Stimulated activated CD8-positive, alpha-beta memory T cell treated with anti-CD3 and anti-CD28 coated beads, Interleukin-15, amount 100 ng/mL, for 48 hours (primary cell): ENCODE measurements at places on chromosomes 7 and 10.

DNA sequence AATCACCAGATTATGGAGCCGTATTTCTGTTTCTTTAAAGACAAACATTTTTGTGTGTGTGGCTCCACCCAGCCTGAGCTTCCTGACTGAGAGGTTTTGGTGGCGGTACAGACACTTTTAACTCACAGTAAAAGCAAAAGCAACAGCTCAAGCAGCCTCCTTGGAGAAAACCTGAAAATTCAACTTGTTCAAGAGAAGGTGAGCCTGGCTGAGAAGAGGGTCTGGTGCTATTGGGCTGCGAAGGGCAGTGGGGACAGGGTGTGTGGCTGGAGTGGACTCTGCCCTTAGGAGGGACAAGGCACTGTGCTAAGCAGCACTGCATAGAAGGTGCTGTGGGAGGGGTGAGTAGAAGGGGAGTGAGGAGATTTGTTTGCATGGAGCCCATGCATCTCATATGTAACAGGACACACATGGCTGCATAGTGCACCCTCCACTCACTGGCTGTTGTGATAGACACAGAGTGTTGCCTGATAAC is at the start of gene GIMAP7:
GIMAP7 (plus strand) TSS at position 125 of the 475 bp plus-strand sequence. CDS start 5,103 bp downstream, outside the sequence.
- no peak for DNase-seq

- DNase-seq: no peak
Measured at GRCh38 chr10:3500408-3500856, 284.6 kb downstream of the KLF6 start.

- DNase-seq: peak; percentile 10
Measured at GRCh38 chr10:74081192-74081803, 69.3 kb downstream of the AP3M1 start.

- DNase-seq: no peak
Measured at GRCh38 chr10:93670372-93670771, 32.0 kb downstream of the FRA10AC1 start.

DNA sequence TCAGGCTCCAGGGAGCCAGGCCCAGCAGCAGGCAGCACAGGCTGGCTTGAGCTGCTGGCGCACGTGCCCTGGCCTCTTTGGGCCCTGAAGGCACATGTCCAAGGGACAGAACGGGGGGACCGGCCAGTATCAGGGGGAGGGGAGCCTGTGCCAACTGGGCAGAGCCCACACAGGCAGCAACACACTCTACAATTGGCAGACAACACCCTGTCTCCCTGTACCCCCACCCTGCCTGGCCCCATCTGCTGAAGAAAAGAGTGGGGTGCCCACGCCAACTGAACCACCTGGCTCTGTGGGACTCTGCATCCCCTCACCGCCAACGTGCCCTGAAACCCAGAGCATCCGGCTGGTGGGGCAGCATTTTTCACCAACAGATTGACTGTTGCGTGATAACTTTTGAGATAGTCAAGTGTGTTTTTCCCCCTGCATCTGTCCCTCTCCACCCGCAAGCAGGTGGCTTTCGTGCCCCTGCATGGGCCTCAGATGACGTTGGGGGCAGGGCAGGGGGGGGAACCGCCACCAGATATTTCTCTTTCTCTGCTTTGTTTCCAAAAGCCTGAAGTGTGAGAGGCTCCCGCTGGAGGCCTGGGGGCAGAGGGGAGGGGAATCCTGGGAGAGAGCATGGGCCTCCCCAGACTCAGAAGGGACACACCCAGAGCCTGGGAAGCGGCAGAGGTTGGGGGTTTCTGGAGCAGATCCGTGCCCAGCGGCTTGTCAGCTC is 21.8 kb downstream of the SLIT1 start:
- DNase-seq: no peak

- DNase-seq: no peak
Measured at GRCh38 chr10:44863344-44864047, 47.6 kb upstream of the TMEM72 start.

DNA sequence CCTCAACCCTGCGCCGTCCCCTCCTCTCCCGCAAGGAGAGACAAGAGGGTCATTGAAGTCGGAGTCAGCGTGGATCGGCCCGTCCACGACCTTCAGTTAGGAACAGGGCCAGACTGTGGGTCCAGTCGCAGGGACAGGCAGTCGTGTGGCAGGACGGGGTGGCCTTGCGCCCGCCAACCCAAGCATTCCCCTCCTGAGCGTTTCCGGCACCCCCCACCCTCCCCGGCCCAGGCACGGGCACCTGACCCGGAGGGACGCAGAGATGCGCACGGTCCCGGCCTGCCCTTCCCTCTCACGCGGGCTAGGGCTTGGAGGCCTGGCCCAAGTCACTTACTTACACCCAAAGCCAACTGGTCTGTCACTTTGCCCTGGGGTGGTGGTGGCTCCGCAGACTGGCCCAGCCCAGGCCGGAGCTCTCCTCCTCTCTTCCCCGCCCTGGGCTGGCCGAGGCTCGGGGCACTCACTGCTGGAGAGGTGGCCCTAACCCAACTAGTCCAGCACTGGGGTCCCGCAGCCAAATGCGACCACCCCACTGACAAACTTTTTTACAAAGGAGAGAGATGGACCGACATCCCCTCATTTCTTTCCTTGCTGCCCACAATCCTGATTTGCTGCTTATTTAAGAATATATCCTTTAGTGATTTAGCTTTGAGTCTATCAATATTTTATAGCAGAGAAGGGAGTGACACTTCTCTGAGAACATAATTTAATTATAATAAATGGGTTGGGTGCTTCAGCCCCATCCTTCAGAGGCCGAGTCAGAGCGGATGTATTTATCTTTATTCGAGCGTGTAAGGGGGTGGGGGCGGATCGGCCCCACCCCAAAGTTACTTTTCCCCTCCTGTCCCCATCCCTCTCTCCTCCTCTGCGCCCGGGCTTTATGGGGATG is 1.2 kb upstream of the UNCX start:
- no peak for DNase-seq

- no peak for DNase-seq
Measured at GRCh38 chr10:59093461-59093860, 83.0 kb upstream of the PHYHIPL start.

- no peak for DNase-seq
Measured at GRCh38 chr10:104614245-104614831, 26.8 kb upstream of the SORCS3 start.

- DNase-seq: no peak
Measured at GRCh38 chr10:7435674-7436073, 24.8 kb upstream of the SFMBT2 start.

GRCh38 chr7:136549756-136550155 is 318.7 kb upstream of the CHRM2 start:
- DNase-seq: no peak

DNA sequence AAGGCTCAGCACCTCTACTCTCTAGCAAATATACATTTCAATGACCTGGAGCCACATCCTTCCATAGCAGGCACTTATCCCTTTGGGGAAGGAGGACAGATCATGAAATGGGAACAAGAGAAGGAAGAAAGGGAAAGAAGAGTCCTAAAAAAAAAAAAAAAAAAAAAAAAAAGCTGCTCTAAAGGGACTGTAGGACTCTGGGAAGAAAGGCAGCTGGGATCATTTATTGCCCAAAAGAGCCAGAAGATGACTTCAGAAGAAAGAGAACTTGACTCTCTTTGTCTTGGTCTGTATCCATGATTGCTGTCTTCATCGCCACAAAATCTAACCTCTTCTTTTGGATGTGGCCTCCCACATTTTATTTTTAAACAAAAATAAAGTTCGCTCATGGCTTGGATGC is 203.6 kb upstream of the CELF2 start:
- DNase-seq: no peak

DNA sequence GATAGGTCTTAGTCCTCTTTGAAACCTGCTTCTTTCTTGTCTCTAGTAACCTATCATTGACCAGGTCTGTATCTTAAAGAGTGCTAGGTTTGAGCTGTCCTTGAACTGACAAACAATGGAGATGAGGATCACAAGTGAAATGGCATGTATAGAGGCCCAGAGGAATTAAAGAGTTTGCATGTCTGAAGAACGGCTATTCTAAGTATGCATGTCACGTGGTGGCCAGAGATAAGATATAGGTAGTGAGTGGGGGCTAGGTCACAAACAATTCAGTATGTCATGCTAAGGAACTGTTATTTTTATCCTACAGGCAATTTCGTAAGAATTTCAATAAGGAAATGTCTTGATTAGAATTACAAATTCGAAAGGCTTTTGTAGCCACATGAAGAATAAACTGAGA is 95.3 kb downstream of the SUGCT start:
- DNase-seq: no peak

DNA sequence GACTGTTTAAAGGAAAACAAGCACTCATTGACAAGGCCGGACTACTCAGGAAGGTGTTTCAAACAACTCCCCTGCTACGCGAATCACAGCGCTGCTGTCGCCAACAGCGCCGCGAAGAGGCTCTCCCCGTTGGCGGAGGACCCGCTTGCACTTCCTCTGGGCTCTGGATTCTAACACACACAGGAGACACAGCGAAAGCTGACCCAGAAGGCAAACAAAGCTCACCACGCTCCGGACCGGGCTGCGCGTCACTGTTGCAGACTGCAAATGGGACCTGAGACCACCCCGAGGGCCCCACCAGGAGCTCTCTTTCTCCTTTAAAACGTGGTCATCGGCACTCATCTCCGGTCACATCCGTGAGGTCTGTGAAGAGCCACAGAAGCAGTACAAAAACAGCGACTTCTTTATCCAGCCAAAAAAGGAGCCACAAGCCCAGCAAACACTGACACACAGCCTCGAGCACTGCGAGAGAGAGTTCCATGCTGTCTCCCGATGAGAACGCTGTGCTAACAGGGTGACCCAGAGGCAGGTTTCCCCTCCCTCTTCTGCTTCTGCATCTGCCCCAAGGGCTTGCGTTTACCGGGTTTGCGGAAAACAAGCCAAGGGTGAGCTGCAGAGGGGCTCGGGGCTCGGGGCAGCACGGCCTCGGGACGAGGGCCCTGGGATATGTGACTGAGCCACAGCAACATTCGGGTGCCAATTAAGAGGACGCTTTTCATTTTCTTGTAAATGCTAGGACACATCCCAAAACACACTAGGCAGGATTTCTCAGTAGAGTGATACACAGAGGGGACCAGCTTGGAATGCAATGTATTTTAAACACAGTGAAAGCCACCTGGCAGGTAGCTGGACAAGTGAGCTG is 41.3 kb downstream of the AMZ1 start:
- no peak for DNase-seq

GRCh38 chr7:28933846-28934320 is 24.2 kb downstream of the TRIL start:
- no peak for DNase-seq

- no peak for DNase-seq
Measured at GRCh38 chr7:70298780-70299471, 700.7 kb downstream of the AUTS2 start.

DNA sequence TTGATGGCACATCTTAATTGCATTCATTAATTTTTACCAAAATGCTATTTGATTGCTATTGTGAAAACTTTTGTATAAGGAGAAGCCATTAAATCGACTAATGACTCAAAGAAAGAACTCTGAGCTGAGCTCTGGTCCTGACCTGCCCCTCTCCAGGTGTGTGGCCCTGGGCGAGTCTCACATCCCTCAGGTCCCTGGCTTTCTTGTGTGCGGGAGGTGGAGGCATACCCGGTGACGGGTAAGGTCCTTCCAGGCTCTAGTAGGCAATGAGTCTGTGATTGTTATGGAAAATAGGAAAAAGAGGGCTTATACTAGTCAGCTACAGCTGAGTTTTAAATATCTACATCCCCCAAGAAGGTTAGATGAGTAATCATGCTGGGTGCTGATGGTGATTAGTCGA is 248.1 kb downstream of the GATA3 start:
- no peak for DNase-seq

- no peak for DNase-seq
Measured at GRCh38 chr10:17783751-17784150, 25.4 kb upstream of the MRC1 start.

DNA sequence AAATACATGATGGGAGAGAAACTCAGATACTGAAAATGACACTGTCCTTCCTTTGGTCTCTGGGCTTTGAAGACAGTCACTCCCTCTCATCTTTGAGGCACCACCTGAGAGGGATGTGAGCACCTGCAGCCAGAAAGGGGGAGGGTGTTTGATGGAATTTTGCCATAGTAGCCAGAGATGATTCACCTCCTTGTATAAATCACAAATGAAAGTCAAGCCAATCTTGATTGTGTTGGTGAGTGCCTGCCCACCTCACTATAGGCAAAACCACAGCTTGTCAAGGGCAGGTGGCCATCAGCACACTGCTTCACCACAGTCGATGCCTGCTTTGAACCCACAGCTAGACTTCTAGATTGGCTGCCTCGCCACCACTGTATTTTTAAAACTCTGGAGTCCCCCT is 48.2 kb downstream of the PON1 start:
- no peak for DNase-seq

- no peak for DNase-seq
Measured at GRCh38 chr7:3453398-3453797, 152.3 kb downstream of the SDK1 start.
